ENCODE measurements at places on chromosomes 3 and 15.
A peak's percentile ranks its signal among the peaks of the same experiment; 100 is the strongest.

DNA sequence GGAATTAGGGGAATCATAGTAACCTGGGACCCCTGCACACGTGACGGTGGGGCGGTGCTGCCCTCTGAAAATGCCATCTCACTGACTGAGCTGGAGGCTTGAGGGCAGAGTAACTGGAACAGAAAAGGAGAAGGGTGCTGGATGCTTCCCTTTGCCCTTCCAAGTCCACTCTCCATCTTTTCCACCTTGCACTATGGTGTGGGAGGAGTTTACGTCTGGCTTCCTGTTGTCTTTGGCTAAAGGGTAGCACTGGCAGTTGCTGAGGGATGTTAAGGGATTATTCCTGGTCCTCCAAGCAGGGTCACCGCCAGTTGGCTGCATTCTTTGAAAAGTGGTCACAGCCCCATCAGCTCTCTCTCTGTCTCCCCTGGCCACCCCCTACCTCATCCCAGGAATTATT, 129.4 kb upstream of the SNTN start:
- DNase-seq: no peak
- H3K27ac ChIP-seq: no peak overlapping the region
- H3K36me3 ChIP-seq: no peaks in the 10 kb centered on the region
- no peaks in the 10 kb centered on the region for H3K4me1 ChIP-seq
- no peak overlapping the region for H3K4me3 ChIP-seq
- H3K27me3 ChIP-seq: no peaks in the 10 kb centered on the region

GRCh38 chr3:30696403-30696819, 90.0 kb downstream of the TGFBR2 start:
- H3K4me3 ChIP-seq: no peak overlapping the region
- H3K4me1 ChIP-seq: peaks cover 17% of the 10 kb centered on the region
- no peaks in the 10 kb centered on the region for H3K27me3 ChIP-seq
- DNase-seq: no peak
- peaks cover 69% of the 10 kb centered on the region for H3K36me3 ChIP-seq
- H3K27ac ChIP-seq: no peak overlapping the region

DNA sequence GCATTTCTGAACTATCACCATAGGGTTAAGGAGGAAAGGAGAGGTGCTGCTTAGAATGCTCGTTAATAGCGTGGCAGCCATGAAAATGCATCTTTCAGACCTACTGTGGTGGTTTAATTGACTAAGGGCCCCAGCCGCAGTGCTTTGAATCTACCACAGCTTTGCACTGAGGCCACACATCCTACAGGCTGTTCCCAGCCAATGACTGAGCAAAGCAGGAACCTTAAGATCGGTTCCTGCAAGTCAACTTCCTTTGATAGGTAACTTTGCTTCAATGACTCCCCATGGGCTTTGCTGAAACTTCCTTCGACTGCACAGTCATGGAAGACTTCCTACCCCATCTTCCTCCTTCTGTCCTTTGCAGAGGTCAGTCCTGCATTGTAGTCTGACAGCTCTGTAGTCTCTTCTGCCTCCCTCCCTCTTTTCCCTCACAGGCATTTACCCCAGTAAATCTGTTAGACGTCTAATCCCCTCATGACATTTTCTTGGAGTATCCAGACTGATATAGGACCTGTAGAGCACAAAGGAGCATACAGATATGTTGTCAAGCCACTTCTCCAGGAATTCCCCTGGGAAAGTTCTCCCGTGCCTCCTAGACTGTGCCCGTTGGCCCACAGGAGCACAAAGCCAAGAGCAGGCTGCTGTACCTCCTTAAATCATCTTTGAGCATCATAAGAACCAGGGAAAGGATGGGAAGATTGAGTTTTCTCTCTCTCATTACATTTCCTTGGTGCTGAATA, 2.6 kb upstream of the BCL2A1 start:
- no peaks in the 10 kb centered on the region for H3K27me3 ChIP-seq
- H3K4me3 ChIP-seq: no peak overlapping the region
- H3K36me3 ChIP-seq: peaks cover 15% of the 10 kb centered on the region
- H3K4me1 ChIP-seq: peaks cover 40% of the 10 kb centered on the region
- H3K27ac ChIP-seq: peak overlapping the region; percentile 76

DNA sequence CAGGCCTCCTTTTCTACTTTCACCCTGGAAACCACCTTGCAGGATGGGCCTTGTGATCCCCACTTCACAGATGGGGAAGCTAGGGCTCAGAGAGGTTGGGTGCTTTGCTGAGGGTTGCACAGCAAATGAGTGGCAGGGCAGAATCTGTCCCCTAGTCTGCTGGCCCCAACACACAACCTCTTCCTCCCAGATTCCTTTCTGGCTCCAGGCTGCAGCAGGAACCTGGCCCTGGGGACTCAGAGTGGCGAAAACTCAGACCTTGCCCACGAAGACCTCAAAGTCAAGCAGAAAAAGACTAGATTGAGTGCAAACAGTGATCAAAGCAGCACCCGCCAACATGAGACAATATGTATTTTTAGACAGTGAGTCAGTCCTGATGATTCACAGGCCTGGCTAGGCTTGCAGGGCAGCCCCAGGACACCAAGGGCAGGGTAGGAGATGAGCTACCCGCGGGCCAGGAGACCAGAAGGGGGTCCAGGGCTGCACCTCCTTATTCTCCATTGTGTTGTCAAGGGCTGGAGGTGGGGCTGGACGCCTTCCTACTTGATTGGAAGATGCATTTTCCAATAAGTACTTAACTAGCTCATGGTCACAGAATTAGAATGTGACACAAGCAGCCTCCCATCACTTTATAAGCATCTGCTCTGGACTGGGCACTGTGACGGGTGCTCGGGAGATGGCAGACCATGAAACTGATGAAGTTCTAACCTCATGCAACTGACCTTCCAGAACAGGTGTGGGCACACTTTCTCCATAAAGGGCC, 23.9 kb downstream of the GOLGA6L2 start:
- no peaks in the 10 kb centered on the region for H3K27me3 ChIP-seq
- no peaks in the 10 kb centered on the region for H3K36me3 ChIP-seq
- no peak overlapping the region for H3K27ac ChIP-seq
- no peak overlapping the region for H3K4me3 ChIP-seq
- H3K4me1 ChIP-seq: no peaks in the 10 kb centered on the region
- DNase-seq: no peak

DNA sequence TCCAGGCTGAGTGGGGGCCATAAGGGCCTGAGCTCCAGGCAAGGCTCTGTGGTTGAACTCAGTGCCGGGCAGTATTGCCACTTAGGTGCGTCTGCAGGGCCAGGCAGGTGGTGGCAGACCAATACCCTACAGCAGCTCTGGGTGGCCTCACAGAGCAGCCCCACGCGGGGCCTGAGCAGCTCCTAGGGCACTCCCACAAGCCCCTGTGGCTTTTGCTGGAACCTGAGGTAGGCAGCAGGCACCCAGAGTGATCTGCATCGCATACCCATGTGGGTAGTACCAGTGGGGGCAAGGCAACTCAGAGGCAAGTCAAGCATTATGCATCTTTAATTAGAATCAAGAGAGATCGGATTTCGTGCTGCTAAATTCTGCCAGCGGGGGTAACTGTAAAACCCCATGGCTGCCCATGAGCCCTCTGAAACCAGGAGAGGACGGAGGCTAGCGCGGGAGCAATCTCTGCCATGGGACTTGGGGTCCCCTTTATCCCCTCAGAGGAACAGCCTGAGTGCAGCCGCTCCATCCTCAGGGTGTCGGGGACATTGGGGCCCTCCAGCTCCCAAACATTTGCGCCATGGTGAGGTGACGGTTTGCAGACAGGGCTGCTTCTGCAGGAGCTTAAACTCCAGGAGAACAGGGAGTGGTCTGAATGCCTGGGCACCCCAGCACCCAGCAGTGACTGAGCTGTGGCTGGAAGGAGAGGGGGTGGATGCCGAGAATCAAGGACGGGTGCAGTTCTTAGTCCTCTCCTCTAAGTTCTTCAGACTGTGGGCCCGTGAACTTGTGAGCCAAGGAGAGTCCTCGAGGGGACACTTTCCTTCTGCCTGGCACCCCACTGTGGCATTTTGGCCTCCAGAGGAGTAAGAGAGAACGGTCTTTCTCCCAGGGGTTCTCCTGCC, 62.4 kb upstream of the PCSK6 start:
- no peak overlapping the region for H3K27ac ChIP-seq
- no peak for DNase-seq
- H3K4me3 ChIP-seq: no peak overlapping the region
- H3K27me3 ChIP-seq: peaks cover 17% of the 10 kb centered on the region

DNA sequence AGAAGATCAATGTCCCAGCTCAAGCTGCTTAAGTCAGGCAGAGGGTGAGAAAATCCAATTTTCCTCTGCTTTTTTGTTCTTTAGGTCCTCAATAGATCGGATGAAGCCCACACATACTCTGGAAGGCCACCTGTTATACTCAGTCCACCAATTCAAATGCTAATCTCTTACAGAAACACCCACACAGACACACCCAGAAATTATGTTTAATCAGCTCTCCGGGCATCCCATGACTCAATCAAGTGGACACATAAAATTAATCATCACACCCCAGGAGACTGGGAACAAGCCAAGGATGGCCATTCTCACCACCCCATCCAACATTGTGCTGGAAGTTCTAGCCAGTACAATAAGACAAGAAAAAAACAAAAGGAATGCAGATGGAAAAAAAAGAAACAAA, 67.8 kb upstream of the SLC24A5 start:
- no peaks in the 10 kb centered on the region for H3K36me3 ChIP-seq
- H3K4me1 ChIP-seq: no peaks in the 10 kb centered on the region
- no peak overlapping the region for H3K27ac ChIP-seq
- no peak for DNase-seq
- peaks cover 8% of the 10 kb centered on the region for H3K27me3 ChIP-seq

DNA sequence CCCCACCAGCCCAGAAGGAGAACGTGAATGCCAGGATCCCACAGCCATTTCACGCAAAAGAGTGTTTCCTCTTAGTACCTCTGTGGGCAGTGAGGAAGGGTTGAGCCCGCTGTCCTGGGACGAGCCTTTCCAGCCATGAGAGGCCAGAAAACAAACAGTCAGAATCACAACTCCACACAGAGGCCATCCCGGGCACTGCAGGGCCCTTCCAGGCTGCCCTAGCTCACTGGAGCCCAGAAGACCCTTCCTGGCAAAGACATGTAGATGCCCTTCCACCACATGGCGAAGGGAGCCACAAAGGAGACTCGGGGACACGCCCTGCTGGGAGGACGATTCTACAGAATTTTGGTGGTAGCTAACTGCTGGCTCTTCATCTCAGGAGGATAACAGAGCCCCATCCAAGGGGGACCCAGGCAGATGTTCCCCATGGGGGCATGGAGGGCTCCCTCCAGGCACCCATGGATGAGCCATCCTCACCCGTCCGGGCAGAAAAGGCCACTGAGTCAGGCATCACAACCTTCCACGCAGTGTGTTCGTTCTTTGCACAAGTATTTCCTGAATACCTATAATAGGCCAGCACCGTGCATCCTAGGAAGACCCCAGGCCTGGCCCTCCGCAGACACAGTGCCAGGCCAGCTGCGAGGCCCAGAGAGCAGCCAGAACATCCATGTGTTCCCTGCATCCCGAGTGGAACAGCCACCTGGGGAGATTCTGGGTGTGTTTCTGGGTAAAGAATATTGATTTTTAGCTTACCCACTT, 47.2 kb downstream of the SLC12A8 start:
- DNase-seq: no peak
- H3K27me3 ChIP-seq: peaks cover 46% of the 10 kb centered on the region
- peaks cover 4% of the 10 kb centered on the region for H3K4me1 ChIP-seq

GRCh38 chr3:45092132-45093031, 53.8 kb downstream of the CDCP1 start:
- no peak overlapping the region for H3K4me3 ChIP-seq
- H3K27ac ChIP-seq: no peak overlapping the region
- H3K4me1 ChIP-seq: peaks cover 23% of the 10 kb centered on the region
- no peak for DNase-seq

DNA sequence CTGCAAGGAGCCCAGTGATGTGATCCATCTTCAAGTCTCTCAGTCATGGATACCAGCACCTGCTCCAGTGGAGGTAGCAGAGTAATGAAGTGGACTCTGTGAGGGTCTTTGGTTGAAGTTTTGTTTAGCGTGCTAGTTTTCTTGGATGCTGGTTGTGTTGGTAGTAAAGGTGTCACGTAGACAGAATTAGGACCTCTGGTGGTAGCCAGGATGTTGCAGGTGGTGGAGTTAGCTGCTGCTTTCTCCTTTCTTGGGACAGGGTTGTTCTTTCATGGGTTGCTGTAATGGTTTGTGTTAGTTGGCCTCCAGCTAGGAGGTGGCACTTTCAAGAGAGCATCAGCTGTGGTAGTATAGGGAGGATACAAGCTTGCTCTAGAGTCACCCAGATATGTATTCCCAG, 125.2 kb downstream of the ANXA2 start:
- no peak overlapping the region for H3K4me3 ChIP-seq
- H3K4me1 ChIP-seq: no peaks in the 10 kb centered on the region
- H3K27me3 ChIP-seq: peaks cover 31% of the 10 kb centered on the region
- H3K27ac ChIP-seq: no peak overlapping the region

DNA sequence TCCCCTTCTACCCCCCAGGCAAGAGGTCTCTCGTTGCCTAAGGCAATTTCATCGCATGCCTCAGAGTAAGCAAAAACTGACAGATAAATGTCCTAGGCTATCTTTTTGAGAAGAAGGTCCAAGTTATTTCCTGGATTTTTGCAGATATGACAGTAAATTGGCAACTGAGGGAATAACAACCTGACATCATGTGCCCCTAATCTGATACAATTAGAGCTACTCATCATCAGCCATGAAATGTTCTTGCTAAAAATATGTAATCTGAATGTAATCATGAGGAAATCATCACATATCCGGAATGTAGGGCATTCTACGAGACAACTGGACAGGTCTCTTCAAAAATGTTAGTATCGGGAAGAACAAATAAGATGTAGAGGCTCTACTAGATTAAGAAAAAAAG, 44.1 kb downstream of the TNIK start:
- no peak for DNase-seq
- no peak overlapping the region for H3K27ac ChIP-seq
- H3K27me3 ChIP-seq: no peaks in the 10 kb centered on the region
- H3K4me1 ChIP-seq: peaks cover 12% of the 10 kb centered on the region

DNA sequence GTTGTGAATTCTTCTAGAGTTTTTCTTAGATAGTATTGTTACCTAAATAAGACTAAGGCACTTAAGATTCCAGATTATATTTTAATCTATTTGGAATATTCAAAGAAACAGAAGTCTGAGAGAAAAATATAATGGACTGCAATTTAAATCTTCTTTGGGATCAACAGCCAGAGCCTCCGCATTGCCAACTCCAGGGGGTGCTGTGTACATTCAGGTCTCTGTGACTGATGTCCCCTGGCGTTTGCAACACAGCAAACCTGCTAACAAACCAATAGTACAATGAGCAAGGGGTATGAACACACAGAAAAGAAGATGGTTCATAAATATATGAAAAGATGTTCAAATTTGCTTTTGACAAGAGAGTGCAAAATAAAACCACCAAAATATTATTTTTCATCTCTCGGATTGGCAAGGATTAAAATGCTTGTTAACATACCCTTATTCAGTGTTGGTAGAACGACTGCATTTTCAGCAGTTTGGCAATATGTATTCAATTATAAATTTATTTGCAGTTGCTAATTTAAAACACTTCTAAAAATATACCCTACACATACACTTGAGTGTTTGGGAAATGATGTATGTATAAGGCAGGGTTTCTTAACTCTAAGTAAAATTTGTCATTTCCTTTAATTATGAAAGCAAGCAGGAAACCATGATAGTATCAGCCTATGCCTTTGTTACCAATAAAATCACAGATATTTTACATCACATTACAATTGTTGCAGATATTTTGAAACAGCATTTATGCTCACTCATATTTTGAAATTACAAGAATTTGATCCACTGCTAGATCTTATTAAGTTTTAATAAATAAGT, 16.1 kb upstream of the TM4SF1 start:
- H3K4me1 ChIP-seq: no peaks in the 10 kb centered on the region
- H3K27ac ChIP-seq: no peak overlapping the region
- no peaks in the 10 kb centered on the region for H3K27me3 ChIP-seq
- no peak for DNase-seq
- no peak overlapping the region for H3K4me3 ChIP-seq
- H3K36me3 ChIP-seq: no peaks in the 10 kb centered on the region
